ENCODE measurements at places on chromosomes 1 and 21. TPM values are rescaled to one million over a fixed set of nuclear protein-coding genes. Genes with fewer than 3 reads are reported as not detected.

Gene IL20
- total RNA-seq: not detected

Gene TMPRSS15
- total RNA-seq: not detected

Gene NHLH1
- total RNA-seq: 0.34 TPM

Gene PRDM16
- total RNA-seq: 0.31 TPM

Gene SPRR2G
- not detected for total RNA-seq

Gene GBP6
- not detected for total RNA-seq

Gene FCRL5
- not detected for total RNA-seq

Gene H6PD
- total RNA-seq: 6.4 TPM

Gene CD1C
- not detected for total RNA-seq

Gene SPRR2F
- total RNA-seq: not detected

Gene VWA1
- 5.3 TPM for total RNA-seq

Gene ST6GALNAC5
- total RNA-seq: not detected

Gene TMEM269
- total RNA-seq: 0.08 TPM

Gene KLHL21
- total RNA-seq: 25.7 TPM

Gene OR10Z1
- not detected for total RNA-seq

Gene FOXJ3
- total RNA-seq: 18.2 TPM

Gene OSCP1
- total RNA-seq: 6.1 TPM

Gene KIF14
- 10.9 TPM for total RNA-seq

Gene KCNT2
- total RNA-seq: 0.08 TPM

Gene ACOT11
- total RNA-seq: 2.2 TPM

Gene HES2
- total RNA-seq: 2.2 TPM

Gene NFASC
- 1.9 TPM for total RNA-seq

Gene CYP4X1
- not detected for total RNA-seq

Gene CHI3L1
- total RNA-seq: not detected

Gene UMODL1
- not detected for total RNA-seq

Gene HENMT1
- 4.0 TPM for total RNA-seq

Gene SSBP3
- 8.1 TPM for total RNA-seq

Gene ITLN1
- total RNA-seq: not detected

Gene THEM5
- not detected for total RNA-seq

Gene CDC20
- total RNA-seq: 204 TPM

Gene OR2L13
- total RNA-seq: not detected

Gene LRP8
- 45.8 TPM for total RNA-seq

Gene IGSF21
- not detected for total RNA-seq

Gene GPR25
- total RNA-seq: not detected

Gene OR2T11
- not detected for total RNA-seq

Gene FCN3
- total RNA-seq: not detected

Gene IFNLR1
- 1.2 TPM for total RNA-seq

Gene C1orf141
- total RNA-seq: not detected

Gene BCL2L15
- 0.86 TPM for total RNA-seq

Gene FABP3
- not detected for total RNA-seq

Gene FCRL2
- total RNA-seq: not detected

Gene RGS13
- total RNA-seq: not detected

Gene GUCA2A
- total RNA-seq: not detected

Gene C1orf87
- not detected for total RNA-seq
